ENCODE measurements at places on chromosomes 13 and 19. TPM values are rescaled to one million over a fixed set of nuclear protein-coding genes. Genes with fewer than 3 reads are reported as not detected.
A peak's percentile ranks its signal among the peaks of the same experiment; 100 is the strongest.

N4BP2L1 gene
- 6.7 TPM for total RNA-seq

C19orf73 gene
- 0.47 TPM for total RNA-seq

CYP4F12 gene
- 2.2 TPM for total RNA-seq

FIZ1 gene
- 14.5 TPM for total RNA-seq

PRODH2 gene
- not detected for total RNA-seq

SIGLEC10 gene
- 1.4 TPM for total RNA-seq

UBE2S gene
- 29.9 TPM for total RNA-seq

PPM1N gene
- total RNA-seq = 1.0 TPM

NDFIP2 gene
- total RNA-seq = 39.0 TPM

DNA sequence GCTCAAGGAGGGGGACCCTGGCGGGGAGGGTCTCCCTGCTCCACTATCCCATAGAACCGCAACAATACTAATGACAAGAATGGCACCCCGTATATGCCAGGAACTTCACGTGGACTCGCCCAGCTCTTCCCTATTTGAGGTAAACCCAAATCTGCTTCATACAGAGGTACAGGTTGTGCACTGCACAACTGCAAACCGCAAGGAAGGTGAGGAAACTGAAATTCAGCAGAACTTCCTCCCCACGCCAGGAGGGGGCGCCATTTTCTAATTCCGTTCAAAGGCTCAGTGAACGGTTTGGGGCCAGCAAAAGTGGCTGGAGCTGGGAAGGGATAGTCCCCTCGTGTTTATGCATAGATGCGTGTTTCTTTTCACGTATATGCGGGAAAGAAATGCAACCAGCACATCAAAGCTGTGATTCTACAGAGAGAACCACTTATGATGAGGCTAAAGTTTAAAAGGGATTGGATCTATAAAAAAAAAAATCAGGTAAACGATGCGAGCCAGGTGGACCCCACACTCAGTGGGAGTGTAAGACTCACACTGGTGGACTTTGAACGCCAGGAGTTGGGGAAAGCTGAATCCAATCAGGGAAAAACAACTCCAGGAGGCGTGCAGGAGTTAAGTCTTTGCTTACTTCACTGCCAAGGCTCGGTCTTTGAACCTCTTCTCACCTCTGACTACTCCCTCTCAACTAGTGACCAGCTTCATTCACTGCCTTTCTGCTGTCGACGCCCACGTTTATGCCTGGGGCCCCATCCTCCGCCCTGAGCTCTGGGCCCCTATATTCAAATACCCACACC lies 20.3 kb downstream of the C19orf81 start:
- no peak for DNase-seq

DNA sequence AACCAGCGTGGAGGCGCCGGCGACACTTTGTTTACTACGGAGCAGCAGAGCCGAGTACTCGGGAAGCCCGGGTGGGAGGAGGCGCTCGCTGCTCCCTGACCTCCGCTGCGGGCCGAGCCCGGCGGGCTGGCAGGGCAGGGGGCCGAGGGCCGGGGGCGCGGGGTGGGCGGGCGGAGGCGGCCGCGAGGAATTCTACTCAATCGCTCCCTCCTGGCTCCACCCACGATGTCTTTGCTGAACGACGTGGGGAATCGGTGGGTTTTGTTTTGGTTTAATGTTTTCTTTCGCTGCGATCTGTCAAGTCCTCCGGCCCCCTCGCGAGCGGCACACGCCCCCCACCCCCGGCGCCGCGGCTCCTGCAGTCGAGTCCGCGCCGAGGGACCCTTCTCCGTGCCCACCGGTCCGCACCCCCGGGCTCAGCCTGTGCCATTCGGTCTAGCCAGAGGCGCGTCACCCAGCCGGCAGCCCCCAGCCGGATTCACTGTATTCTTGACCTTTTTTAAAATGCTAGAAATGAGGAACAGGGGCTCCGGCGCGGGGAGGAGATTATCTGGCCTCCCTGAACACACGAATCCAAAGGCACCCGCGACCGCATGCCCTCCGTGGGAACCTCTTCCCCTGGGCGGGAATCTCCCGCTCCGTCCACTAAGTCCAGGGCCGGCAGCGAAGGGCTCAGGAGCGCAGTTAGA lies 636 bp upstream of the FOXO1 start:
- peak; percentile 47 for DNase-seq

DNA sequence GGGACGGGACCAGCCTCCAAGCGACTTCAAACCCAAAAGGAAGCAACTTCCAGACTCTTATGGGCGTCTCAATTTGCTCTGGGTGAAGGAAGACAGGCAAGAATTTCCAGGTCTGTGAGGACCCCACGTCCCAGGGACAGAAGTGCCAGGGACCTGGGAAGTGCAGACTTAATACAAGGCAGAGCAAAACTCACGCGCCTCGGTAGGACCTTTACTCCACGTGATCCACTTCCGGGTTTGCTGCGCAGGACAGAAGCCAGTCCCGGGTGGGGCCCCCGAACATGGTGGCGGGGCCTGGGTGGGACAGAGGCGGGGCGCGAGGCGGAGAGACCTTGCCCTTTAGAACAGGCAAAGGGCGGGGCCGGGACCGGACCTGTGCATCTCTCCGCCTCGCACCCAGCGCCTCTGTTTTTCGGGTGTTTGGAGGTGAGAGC lies 9.3 kb downstream of the ZNF611 start:
- no peak for DNase-seq

- DNase-seq = no peak
Observed at GRCh38 chr19:48506138-48506733, 5.4 kb downstream of the LMTK3 start.

- no peak for DNase-seq
Observed at GRCh38 chr13:28306325-28306724, 168.0 kb downstream of the PAN3 start.

- no peak for DNase-seq
Observed at GRCh38 chr13:28318496-28318895, 176.4 kb downstream of the FLT1 start.

GRCh38 chr19:52170304-52170703 lies 1.1 kb downstream of the ZNF836 start:
- no peak for DNase-seq

GRCh38 chr13:32311188-32311897 lies 3.8 kb downstream of the ZAR1L start:
- DNase-seq = no peak

DNA sequence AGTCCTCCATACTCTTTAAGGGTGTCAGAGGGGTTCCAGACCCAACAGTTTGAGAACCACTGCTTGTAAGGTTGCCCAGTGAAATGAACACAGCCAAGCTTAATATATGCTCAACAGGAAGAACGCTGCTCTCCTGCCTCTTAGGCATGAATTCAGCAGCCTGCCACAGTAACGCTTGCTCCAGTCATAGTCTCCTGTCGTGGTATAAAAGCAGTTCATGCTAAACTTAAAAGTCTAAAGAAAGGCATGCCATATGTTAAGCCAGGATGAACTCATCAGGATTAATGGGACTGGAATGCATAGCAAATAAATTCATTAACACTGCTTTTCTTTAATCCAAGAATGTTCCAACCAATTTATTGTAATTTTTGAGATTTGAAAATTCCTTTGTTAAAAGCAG lies 38.7 kb downstream of the SLC7A1 start:
- no peak for DNase-seq

- no peak for DNase-seq
Observed at GRCh38 chr19:45146251-45146650, 14.5 kb downstream of the NKPD1 start.

- no peak for DNase-seq
Observed at GRCh38 chr13:107023335-107023734, 455.4 kb upstream of the ARGLU1 start.

DNA sequence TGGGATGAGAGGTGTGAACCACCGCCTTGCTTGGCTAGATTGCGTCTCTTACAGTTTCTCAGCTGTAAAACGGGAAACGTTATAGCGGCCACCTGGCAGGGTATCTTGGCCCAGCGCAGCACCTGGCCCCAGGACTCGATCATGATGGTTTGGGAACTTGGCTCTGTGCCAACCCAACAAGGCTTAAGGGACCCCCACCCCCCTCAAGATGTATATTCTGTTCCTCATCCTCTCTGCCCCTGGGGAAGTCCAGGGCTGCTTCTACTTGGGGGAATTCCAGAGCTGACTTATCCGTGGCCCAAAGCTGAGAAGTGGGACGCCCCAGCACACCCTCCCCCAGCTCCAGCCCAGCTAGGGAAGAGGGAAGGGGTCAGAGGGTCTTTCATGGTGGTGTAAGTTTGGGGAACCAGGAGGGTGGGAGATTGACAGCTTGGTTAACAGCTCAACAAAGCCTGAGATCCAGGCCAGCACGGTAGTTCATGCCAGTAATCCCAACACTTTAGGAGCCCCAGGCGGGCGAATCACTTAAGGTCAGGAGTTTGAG lies 695 bp downstream of the ICAM1 start:
- DNase-seq = no peak

DNA sequence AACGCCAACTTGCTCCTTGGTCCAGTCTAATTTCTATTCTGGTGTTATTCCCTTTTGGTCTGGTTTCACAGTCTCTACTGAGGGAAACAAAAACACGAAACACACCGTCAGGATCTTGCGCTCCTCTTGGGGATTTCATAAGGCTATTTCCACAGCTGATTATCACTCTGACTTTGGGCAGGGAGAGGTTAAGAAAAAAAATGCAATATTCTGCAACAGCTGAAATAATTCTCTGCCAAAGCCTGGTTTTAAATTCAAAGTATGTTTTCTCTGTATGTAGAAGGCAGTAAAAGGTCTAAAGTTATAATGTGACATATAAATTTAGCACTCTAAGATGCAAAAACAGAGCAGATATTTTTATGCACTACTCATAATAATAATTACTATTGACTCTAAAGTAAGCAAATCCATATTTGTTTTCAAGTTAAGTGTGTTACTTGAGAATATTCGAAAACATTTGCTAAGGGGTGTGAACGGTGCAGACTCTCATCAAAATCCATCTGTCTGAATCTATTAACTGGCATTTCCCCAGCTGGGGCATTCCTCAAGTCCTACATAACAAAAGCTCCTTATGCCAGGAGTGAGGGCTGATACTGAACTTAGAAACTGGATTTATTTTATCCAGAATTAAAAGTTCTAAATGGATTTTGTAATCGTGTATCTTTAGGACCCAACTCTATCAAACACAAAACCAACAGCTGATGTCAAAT lies 38.4 kb upstream of the STARD13 start:
- DNase-seq = no peak

GRCh38 chr13:21897161-21897560 lies 226.3 kb downstream of the FGF9 start:
- DNase-seq = no peak

DNA sequence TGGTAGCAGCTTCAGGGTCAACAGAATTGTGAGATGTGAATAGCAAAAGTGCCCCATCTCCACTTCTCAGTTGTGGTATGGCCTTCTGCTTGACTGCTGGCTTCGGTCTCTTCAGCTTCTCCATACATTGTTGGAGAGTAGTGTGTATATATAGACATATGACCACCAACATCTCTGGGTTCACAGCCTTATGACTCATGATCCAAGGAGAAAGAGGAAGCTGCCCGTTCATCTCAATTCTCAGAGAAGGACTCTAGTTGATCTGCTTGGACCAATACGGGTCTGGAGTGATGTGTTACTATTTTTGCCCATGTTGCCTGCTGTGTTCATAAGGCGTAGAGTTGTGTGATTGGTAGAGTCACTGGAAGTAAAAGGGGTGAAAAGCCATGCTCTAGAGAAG lies 3.6 kb upstream of the COMMD6 start:
- no peak for DNase-seq

DNA sequence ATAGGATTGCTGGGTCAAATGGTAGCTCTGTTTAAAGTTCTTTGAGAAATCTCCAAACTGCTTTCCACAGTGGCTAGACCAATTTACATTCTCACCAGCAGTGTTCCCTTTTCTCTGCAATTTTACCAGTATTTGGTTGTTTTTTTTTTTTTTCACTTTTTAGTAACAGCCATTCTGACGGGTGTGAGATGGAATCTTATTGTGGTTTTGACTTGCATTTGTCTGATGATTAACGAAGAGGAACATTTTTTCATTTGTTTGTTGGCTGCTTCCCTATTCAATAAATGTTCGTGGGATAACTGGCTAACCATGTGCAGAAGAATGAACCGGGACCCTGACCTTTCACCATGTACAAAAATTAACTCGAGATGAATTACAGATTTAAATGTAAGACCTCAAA lies 31.2 kb downstream of the CYP4F2 start:
- DNase-seq = no peak

DNA sequence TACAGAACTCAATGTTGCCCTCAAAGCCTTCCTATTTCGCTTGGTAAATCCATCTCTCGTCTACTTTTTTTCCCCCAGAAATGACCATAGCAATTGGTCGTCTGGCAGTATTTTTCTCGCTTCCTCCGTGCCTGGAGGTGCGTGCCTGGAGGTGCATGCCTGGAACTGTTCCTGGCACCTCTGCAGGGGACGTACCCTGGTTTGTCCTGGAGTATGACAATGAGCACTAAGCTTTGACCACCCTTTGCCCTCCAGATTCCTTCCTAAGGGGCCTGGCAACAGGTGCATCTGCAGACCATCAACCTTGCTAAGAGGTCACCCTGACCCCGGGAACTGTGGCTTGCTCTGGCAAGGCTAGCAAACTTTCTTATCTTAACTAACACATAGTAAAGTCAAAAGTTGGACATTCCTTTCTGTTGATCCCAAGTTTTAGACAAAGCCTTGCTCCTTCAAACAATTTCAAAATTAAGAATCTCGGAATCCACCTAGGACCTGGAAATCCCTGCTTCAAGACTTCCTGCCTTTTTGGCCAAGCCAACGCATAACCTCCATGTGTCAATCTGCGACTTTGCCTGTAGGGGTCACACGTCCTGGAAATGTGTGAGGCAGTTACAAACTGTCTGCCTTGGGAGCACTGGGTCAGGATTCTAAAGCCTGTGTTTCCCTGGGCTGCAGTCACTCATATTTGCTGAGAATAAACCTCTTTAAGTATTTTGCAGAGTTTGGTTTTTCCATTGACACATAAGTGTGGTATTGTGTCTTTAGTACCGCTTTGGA lies 28.8 kb upstream of the TUBGCP3 start:
- DNase-seq = no peak

GRCh38 chr13:46373623-46374022 lies 13.4 kb downstream of the RUBCNL start:
- DNase-seq = no peak

DNA sequence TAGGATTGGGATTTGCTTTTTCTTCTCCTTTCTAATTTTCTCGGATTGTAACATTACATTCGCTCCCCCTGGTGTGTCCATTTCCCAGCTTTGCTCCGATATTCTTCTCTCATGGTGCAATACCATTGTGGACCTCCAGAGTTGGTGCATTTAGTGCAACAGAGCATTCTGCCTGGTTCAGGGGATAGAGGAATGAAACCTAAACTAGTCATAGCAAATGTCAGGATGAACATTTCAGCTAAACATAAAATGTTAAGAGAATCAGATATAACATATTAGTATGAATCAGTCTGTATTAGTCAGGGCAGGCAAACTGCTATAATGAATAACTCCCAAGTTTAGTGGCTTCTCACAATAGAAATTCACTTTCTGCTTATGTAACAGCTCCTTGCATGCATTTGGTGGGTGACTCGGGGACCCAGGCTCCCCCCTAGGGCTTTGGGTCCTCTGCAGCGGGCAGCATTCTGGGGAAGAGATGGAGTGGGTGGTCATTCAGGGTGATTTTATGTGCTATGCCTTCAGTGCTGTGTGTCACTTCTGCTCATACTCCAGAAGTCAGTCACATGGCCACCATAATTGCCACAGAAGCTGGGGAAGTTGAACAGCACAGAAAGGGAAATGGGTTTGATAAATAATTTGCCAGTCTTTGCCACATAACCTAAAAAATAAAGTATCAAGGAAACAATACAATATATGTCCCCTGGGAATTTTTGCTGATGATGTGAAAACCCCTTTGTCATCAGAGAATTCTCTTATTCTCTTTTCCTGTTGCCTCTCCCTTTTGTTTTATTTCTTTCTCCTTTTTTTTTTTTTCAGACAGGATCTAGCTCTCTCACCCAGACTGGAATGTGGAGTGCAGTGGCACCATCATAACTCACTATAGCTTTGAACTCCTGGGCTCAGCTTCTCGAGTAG lies 111.0 kb downstream of the HSPH1 start:
- no peak for DNase-seq

All from left cardiac atrium (tissue), 4 donors.